ENCODE measurements at places on chromosomes 2 and 18.

- no peak for DNase-seq
Observed at GRCh38 chr2:153870308-153870707, 1.4 kb upstream of the GALNT13 start.

- DNase-seq: no peak
Observed at GRCh38 chr18:53796040-53796729, 428.3 kb downstream of the MBD2 start.

- DNase-seq: no peak
Observed at GRCh38 chr18:49707599-49707998, 105.7 kb downstream of the ACAA2 start.

GRCh38 chr18:55753643-55754263 is 165.8 kb upstream of the TCF4 start:
- no peak for DNase-seq

Data from head of caudate nucleus (tissue), 42 donors.